Panc1 (cell line): ENCODE measurements at places on chromosomes 2 and 18.

DNA sequence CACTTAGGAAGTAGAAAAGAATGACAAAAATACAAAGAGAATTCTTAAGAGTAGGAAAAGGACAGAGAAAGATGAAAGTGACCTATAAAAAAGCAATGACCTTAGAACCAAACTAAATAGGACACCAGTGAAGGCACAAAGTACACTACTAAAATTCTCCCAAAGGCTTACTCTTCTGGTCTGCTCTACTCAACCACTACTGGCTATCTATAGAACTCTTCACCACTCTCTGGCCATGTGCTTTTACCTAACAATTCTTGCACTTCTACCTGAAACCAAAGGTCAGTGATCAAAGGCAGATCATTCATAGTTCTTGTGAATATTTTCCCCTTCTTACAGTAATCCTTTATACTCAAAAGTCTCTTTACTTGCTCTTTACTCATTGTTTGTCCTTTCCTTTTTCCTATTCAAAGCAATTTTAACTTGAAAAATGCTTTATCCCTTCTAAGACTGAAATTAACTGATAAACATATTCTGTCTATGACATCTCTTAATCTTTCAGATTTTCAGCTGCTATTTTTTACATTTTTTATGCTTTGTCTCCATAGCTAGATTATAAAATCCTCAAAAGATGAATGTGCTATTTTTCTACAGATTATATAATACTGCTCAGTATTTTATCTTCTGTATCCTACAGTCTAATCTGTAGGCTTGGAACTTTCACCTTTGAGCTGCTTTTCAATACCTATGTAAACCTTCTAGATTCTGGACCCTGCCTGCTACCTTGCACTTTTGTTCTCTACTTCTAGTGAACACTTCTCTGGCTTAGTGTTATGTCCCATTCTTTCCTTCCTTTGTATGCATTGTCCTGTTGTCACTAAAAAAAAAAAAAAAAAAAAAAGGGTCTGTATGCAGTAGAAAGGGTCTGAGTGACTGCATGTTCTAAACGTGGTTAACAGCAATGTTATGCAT lies 64.6 kb downstream of the NCKAP1 start:
- no peak for DNase-seq

DNA sequence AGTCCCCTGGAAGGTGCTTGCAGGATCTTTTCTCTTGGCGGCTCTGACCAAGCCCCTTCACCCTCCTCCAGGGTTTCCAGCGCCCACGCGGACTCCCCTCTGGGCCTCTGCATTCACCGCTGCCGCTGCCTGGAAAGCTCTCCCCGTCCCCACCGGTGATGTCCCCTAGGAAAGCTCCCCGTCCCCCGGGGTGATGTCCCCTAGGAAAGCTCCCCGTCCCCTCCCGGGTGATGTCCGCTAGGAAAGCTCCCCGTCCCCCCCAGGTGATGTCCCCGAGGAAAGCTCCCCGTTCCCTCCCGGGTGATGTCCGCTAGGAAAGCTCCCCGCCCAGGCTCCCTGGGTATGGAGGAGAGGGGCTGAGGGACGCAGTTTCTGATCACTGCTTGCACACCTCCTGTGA lies 27.9 kb downstream of the ZAP70 start:
- DNase-seq: no peak

- DNase-seq: no peak
Observed at GRCh38 chr2:130337735-130338325, 4.9 kb upstream of the IMP4 start.

DNA sequence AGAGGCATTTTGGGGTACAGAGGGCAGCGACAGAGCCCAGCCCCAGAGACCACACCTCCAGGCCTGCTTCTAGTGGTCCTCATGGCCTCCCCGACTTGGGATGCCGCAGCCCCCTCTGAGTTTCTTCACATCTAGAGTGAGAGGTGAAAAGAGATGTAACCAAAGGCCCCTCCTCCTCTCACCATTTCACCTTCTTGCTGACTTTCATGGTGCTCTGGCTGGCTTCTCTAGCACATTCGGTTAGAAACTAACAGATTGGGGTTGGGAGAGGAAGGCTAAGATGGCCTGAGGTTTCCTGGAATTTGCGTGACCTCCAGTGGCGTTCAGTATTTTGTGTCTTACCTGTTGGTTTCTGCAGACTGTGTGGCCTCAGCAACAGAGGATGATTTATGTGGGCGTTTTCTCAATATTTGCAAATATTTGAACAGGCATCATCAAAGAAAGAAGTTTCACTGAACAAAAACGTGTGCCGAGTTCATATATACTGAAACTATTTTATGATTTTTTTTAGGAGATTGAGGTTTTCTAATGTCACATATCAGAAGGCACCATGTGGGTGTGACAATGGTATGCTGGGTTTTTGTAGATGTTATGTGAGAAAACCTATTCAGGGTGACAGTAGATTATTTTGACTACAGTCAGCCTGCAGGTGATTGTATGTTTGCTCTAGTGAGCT lies 69.9 kb upstream of the BCL2L11 start:
- DNase-seq: no peak

DNA sequence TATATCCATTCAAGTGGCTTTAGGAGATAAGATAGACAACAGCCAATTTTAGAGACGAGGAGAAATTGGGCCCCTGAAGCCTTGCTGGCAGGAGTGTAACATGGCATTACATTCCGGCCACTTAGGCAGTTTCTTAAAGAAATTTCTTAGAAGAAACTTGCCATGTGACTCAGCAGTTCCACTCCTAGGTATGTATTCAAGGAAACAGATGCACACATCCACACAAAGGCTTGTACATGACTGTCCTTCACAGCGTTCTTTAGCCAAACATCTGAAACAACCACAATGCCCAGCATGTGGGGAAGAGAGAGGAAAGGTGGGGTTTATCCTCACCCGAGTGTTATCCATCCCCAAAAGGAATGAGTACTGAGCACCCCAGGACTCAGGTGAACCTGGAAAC lies 107.1 kb downstream of the NFATC1 start:
- no peak for DNase-seq

DNA sequence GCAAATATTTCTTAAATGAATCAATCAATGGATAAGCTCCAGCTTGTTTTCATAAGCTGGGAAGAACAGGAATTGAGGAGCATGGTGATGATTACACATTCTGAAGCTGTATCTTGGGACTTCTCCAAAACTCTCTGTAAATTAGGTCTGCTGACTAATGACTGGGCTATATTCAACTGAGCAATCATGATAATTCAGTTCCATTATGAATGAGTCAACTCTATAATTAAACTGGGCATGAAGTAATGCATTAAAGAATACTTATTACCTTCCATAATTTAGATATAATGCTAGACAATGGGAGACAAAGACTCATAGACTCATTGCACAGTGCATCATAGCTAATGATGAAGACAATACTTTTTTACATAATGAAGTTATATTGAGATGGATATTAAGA lies 207.4 kb downstream of the CBLN2 start:
- DNase-seq: no peak

DNA sequence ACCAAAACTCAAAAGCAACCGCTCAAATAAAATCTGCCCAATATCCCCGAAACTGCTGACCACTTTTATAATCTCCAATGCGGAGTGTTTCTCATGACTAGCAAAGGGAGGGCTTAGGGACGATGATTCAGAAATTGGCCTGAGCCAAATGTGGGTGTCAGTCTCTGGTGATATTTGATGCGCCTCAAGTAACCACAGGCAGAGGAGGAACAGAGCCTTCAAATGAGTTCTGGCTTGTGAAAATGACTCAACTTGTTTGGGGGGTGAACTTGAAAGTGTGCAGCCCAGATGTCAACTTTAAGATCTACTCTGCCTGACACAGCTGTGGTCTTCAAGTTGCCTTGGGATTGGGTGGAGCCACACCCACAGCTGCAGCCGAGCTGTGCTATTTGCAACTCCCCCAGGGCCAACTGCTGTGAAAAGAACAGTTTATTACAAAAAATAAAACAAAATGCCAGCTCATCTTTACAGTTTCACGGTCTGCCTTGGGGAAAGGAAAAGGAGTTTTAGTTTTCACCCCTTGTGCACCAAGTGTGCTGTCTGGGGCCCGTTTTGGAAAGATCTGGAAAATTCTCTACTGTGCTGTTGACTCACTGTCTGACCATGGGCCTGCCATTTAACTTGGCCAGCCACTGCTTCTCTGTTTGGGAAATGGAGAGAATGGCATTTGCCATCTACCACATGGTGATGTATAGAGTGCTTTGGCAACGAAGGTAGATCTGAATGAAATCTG lies 222.1 kb downstream of the MTX2 start:
- DNase-seq: no peak

- DNase-seq: no peak
Observed at GRCh38 chr18:8977166-8977565, 125.3 kb upstream of the NDUFV2 start.

- no peak for DNase-seq
Observed at GRCh38 chr2:48427552-48427951, 102.4 kb upstream of the STON1 start.

DNA sequence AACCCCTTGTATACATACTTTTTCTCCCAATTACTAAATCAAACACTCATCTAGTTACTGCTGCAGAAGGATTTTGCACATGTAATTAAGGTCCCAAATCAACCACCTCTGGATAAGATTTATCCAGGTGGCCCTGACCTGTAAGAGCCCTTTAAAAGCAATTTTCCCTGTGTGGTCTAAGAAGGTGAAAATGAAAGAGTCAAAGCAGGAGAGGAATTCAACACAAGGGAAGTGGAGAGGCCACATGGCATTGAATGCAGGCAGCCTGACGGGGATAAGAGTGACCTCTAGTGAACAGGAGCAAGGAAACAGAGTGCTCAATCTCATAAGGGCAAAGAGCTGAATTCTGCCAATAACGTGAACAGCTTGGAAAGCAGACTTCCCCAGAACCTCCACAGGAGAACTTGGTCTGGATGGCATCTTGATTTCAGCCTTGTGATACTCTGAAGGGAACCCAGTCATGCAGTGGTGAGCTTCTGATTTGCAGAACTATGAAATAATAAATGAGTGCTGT lies 27.2 kb downstream of the PPP3R1 start:
- DNase-seq: peak; percentile 30

GRCh38 chr18:12880541-12880910 lies 3.5 kb downstream of the PTPN2 start:
- no peak for DNase-seq

DNA sequence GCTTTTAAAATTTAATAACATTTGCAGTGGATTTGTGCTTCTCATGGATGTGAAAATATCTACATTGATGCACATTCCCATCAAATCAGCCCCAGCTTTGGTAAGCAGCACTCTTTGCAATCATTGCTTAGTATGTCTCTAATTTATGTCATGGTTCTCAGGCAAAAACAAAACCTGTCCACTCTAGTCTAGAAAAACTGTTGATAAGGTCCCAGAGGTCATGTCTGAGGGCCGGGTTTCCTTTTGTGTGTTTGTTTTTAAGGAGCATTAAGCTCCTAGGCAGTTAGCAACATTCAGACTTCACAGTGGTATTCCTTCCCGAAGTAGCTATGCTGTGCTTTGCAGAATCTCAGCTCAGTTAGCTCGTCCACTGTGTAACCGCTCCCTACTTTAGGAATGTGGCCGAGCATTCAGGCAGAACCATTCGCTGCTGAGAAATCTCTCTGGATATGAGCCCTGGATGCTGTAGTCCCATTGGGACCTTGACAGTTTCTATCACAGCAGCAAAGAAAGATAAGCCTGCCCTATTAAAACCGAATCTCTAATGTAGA lies 4.0 kb downstream of the DIPK1C start:
- no peak for DNase-seq

GRCh38 chr2:224085246-224085645 lies 46.2 kb upstream of the SERPINE2 start:
- no peak for DNase-seq

- no peak for DNase-seq
Observed at GRCh38 chr2:80473069-80473468, 168.5 kb upstream of the LRRTM1 start.

- DNase-seq: no peak
Observed at GRCh38 chr2:2686222-2686621, 355.1 kb upstream of the MYT1L start.

- DNase-seq: no peak
Observed at GRCh38 chr2:197964720-197965119, 160.3 kb downstream of the PLCL1 start.

DNA sequence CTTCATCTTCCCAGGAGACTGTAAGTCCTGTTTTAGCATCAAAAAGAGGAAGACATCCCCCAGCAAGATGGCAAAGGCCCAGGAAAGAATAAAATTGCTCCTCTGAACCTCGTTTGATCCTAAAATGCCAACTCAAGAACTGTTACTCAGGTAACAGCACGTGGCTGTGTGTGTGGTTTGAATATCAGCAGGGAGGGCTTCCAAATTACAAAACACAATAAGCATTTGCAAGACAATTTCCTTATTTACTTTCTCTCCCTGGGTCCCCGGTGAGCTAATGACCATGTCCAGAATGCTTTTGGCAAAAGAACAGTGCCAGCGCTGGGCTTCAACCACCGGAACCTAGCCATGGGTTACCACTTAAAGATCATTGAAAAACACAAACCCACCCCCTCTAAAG lies 163.6 kb downstream of the C1D start:
- no peak for DNase-seq

GRCh38 chr18:76098674-76099411 lies 396.2 kb downstream of the ZNF516 start:
- no peak for DNase-seq

GRCh38 chr2:104402825-104403224 lies 451.1 kb upstream of the POU3F3 start:
- DNase-seq: no peak

DNA sequence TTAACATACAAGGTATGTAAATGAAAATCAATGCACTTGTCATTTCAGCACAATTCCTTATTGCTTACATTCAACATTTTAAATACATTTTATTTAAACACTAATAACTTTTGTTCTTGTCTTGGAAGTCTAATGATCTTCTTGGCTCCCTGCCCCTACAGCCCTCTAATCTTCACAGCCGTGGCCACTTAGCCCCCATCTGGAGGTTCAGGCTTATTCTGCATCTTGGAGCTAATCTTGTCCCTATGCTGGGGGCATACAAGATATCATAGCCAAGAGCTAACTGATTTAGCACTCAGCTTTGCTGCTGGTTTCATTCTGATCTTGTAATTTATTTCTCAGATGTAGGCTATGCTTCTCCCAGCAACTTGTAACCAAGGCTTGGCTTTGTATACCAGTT lies 140.8 kb downstream of the TMEFF2 start:
- DNase-seq: no peak

- DNase-seq: no peak
Observed at GRCh38 chr2:128684523-128684922, 365.9 kb upstream of the HS6ST1 start.

DNA sequence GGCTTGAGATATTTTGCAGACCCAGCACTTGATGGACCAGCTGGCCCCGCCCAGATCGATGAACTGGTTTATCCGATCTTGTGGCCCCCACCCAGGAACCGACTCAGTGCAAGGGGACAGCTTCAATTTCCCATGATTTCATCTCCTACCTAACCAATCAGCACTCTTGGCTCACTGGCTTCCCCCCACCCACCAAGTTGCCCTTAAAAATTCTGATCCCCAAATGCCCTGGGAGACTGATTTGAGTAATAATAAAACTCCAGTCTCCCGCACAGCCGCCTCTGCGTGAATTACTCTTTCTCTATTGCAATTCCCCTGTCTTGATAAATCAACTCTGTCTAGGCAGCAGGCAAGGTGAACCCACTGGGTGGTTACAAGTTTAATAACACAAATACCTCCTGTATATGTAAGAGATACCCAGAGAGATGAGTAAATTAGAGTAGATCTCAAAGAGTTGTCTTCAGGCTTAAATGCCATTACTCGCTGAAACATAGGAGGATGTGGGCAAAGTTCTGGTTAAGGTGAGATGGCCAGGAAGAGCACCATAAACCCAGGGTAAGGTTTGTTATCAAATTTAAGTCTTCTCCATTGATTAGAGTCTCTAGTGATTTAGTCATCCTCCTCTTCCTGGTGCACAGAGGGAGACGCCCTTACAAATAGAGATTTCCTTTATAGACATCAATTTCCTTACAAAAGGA lies 222.8 kb downstream of the ARL4C start:
- no peak for DNase-seq

GRCh38 chr18:9546468-9546867 lies 67.9 kb downstream of the PPP4R1 start:
- no peak for DNase-seq
